Adrenal gland (tissue), 19 donors: ENCODE measurements at places on chromosomes 5 and 9. TPM values are rescaled to one million over a fixed set of nuclear protein-coding genes. Genes with fewer than 3 reads are reported as not detected.

The MTMR12 gene
- total RNA-seq = 21.7 TPM

The PRUNE2 gene
- 16.6 TPM for total RNA-seq

GRCh38 chr5:92912283-92912682 is 668.7 kb downstream of the NR2F1-AS1 start:
- no peaks in the 10 kb centered on the region for H3K36me3 ChIP-seq
- DNase-seq = no peak
- no peak overlapping the region for H3K4me3 ChIP-seq

DNA sequence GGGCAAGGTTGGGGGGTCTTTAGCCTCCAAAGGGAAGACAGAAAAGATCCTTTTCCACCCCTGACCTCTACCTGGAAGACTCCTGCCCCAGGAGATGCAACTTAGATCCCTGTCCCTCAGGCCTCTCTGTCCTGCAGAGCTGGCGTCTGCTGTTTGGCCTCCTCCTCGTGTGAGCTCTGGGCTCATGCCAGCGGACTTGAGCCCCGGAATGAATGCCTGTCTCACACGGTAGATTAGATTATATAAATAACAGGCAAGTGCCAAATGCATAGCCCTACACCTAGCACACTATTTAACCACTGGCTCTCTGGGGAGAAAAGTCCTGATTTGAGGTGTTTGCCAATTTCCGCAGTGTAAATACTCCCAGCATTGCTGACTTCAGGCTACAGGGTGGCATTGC is 1.4 kb upstream of the WNK2 start:
- H3K36me3 ChIP-seq = no peaks in the 10 kb centered on the region
- no peak for DNase-seq
- H3K27me3 ChIP-seq = peaks cover 3% of the 10 kb centered on the region
- no peak overlapping the region for H3K4me3 ChIP-seq

DNA sequence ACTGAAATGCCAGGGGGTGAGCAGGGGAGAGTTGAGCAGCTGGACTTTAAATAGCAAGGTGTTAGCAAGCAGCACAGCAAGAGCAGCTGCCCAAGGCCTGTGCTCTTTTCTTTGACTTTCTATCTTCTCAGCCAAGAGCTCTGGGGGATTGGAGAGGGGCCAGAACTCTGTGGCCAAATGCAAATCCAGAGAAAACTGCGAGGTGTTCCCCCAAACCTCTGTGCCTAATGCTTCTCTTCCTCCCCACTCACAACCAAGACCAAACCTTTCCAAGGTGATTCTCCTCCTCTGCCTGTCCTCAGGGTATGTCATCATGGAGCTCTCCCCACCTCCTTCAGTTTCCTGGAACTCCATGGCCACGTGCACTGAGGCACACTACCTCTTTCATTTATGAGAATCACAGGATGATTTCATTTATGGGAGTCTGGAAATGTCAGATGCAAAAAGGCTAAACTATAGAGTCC is 118.7 kb upstream of the WWC1 start:
- H3K27me3 ChIP-seq = no peaks in the 10 kb centered on the region
- no peak for DNase-seq
- no peaks in the 10 kb centered on the region for H3K4me1 ChIP-seq
